Globus pallidus (tissue), 1 donor: ENCODE measurements at places on chromosomes 12 and 14.

DNA sequence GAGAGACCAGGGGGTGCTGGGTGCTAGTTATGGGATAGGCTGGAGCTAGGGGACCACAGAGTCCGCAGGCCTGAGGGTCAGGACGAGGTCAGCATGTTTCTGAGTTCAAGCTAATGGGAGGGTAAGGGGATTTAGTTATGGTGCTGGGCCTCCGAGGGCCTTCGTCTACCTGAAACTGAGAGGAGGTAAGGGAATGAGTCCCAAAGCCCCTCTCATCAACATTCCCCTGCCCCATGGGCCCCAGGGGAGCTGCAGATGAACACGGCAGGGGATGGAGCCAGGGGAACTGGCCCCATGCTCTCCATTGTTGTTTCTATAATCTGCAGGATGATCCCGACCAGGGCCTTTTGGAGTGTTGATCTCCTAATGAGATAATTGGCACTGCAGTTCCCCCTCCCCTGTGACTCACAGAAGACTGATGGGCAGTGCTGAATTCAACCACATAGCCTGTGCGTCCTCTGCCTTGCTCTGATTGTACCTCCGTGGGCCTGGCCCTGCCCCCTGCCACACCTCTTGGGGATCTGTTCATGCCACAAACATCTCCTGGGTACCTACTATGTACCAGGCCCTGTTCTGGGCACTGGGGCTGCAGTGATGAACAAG, 21.4 kb downstream of the FAIM2 start:
- no peak for DNase-seq

GRCh38 chr12:53577941-53578352, 48.2 kb downstream of the ATF7 start:
- no peak for DNase-seq

GRCh38 chr12:13282861-13283260, 86.3 kb downstream of the EMP1 start:
- DNase-seq = no peak

- peak; percentile 77 for DNase-seq
Measured at GRCh38 chr12:2794191-2794735, 507 bp upstream of the FKBP4 start.

GRCh38 chr12:52067081-52067374, 2.8 kb upstream of the ATG101 start:
- DNase-seq = no peak
